Activated T-helper 1 cell treated with anti-CD3 and anti-CD28 coated beads, Interleukin-12 subunit alpha, Interleukin-12 subunit beta, Interleukin-2, Interleukin-4 antibody, amounts not matched to agents 30 ng/mL and 10 ng/mL and 1 ng/mL, durations not matched to agents 14 hours and 24 hours and 36 hours (primary cell): ENCODE measurements at places on chromosomes 12 and 14.

GRCh38 chr12:121784460-121784859, 9.0 kb downstream of the RHOF start:
- DNase-seq: no peak

- no peak for DNase-seq
These were observed 106.0 kb downstream of the BRMS1L start for GRCh38 chr14:35932136-35932535.

DNA sequence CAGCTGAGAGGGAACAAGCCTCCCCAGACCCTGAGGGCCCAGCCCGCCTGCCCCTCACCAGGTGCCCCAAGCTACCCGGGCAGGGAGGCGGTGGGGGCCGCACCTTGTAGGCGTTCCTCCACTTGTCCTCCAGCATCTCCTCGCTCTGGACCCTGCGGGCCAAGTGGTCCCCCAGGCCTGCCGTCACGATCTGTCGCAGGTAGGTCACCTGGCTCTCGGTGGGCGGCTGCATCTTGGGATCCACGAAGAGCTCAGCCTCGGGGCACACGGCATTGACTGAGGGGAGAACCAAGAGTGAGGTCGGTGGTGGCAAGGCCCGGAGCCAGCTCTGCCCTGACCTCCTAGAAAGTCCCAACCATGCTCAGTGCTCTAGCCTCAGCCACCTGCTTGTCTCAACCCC, 36.6 kb downstream of the DHX37 start:
- no peak for DNase-seq

DNA sequence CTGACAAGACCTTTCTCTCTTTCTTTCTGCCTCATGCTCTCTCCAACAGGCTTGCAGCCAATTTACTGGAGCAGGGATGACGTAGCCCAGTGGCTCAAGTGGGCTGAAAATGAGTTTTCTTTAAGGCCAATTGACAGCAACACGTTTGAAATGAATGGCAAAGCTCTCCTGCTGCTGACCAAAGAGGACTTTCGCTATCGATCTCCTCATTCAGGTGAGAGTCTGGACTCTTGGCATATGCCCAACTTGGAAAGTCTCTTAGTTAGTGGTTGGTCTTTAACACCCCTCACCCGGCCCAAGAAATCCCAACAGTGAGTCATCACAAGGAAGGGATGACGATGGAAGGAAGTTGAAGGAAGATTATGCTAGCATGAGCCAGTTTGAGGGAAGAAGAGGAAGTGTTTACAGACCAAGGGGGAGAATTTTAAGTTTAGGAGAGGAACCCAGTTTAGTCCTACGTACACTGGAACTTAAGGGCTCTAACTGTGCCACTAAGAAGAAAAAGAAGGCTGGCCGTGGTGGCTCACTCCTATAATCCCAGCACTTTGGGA, 189.7 kb downstream of the ETV6 start:
- no peak for DNase-seq

- DNase-seq: peak; percentile 49
These were observed 39.1 kb upstream of the INF2 start for GRCh38 chr14:104650057-104650980.

DNA sequence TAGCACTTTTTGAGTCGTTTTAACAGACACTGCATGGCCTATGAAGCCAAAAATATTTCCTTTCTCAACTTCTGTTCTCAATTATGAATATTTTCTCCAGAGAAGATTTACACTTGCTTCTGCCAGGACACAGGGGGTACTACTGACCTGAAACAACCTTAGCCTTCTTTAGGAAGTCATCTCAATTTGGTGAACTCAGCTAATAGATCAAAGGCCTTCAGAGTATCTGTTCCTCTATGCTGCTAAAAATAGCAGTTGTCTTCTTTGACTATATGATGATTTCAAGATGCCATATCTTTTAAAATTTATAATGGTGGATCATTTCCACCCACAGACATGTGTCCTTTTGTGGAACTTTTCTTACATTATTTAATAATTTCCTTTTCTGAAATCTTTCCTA, 14.0 kb upstream of the NDUFA12 start:
- no peak for DNase-seq

- DNase-seq: no peak
These were observed 52.6 kb downstream of the GALC start for GRCh38 chr14:87940382-87940781.

GRCh38 chr12:4809013-4809448, 88.8 kb downstream of the GALNT8 start:
- no peak for DNase-seq

DNA sequence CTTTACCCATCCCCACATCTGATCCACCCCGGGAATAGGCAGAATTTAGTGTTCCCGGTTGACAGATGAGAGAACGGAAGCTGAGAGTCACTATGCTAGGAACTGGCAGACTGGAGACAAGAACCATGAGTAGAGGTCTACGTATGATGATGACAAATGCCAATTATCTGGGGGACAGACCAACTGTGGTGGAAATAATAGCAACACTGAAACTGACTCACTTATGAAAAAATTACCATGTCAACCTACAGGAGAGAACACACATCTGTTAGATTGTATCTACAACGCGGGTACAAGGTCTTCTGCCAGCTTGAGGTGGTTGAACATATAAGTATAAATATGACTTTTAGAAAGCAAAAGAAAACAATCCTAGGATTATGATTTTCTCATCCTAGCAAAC, 15.4 kb upstream of the SELPLG start:
- no peak for DNase-seq

- no peak for DNase-seq
These were observed 44.6 kb upstream of the ANO2 start for GRCh38 chr12:5989621-5990020.

DNA sequence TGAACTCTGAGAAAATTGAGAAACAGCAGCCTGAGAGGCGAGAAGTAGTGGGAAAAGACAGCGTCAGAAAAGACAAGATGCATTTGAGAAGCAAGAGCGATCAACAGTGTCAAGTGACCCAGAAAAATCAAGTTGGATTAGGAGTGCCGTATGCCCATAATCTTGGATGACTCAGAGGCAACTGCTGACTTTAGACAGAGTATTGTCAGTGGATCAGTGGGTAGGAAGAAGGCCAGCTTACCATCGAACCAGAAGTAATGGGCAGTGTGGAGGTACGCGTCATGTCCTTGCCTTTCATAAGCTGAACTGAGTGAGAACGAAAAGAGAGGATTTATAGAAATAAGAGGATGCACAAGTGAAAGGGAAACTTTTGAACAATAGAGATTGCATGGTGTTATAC, 151.0 kb upstream of the NAV3 start:
- no peak for DNase-seq

DNA sequence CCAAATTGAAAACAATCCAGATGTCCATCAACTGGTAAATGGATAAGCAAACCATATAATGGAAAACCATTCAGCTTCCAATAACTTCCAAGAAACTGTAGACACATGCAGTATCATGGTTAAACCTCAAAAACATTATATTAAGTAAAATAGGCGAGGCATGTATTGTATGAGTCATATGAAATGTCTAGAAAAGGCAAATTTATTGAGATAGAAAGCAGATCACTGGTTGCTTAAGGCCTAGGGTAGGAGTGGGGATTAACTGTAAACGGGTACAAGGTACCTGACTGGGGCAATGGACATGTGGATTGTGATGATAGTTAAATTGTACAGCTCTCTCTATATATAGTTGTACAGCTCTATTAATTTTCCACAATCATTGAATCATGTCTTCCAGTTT, 21.3 kb upstream of the PAPLN start:
- DNase-seq: no peak

DNA sequence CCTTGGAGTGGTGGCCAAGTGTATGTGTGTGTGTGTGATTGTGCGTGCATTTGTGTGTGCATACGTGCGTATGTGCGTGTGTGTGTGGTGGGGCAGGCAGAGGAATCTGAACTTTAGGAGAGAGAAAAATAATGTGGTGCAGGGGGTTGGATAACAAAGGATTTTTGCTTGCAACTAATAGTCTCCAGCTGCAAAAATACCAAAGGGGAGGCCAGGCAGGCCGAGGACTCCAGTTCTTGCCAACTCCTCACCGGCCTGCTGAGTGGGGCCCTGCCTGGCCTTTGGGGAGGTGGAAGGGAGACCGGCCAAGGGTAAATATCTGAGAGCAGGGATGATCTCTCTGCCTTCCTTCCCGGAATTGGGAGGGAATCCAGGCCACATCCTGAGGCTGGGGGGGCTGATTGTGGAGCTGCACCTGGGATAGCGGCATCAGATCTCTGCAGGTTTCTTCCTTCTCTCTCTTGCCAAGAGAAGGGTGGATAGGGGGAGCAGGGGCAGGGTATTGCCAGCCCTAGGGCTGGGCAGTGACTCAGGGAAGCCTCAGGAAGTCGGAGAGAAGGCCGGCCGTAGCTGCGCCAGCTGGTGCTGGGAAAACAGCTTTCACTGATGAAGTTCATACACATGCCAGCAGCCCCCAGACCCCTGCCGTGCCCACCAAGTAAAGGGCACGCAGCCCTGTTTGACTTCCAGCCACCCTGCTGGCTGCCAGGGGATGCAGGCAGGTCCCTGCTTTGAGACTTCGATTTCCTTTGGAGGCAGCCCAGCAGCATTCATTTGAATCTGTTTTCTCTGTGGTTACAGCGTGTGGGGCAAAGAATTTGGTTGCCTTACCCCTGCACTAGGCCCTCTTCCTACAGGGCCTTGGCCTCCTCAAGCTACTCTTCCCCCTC, 4.6 kb upstream of the LRP1-AS start:
- DNase-seq: no peak

GRCh38 chr14:67999705-68000384, 180.3 kb downstream of the RAD51B start:
- DNase-seq: no peak

DNA sequence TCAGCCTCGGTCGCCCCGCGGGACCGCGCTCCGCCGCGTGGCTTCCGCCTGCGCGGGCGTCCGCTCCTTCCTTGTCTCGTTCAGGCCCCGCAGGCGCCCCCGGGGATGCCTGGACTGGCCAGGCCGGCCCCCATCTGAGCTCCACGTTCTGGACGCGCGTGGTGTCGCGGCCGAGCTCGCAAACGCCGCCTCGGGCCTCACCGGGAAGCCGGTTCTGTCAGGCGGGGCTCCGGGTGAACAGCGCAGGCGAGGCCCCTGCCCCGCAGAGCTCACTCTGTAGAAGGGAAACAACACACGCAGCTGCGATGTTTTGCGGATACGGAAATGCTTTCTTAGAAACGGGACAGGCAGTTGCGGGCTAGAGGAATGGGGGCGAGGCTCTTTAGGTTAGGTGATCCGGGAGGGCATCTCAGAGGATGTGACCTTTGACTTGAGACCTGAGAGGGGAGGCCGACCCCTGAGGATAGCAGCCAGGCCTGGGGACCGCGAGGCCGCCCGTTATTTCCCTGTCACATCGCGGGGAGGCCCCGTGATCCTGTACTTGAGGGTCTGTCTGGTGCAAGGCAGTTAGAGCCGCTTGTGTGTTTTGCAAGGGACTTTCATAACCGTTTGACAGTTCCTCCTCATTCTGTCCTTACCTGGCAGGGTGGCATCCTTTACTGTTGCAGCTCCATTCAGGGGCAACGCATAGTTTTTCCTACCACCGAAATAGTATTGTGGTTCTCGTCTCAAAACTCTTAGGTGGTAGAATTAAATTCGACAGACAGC, 584 bp downstream of the VRK1 start:
- peak; percentile 37 for DNase-seq

DNA sequence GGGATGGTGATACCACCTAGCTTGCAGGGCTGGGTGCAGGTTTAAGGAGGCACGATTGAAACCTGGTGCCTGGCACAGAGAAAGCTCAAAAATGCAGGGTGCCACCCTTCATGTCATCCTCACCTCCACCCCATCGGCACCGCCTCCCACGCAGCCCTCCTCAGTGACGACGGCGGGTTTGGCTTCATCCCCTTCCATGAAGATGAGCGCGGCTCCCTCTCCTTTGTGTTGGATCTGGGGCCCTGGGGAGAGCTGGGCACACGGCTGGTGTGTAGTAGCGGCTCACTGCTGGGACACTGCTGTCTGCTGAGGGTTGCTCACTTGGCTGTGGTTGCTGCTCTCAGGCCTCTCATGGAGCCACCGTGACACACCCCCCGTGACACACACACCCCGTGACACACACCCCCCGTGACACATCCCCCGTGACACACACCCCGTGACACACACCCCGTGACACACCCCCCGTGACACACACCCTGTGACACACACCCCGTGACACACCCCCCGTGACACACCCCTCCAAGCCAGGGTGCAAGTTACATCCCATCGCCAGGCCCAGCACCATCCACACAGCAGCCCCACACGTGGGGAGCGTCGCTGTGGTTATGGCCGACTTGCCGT, 42.9 kb upstream of the FZD10 start:
- no peak for DNase-seq

DNA sequence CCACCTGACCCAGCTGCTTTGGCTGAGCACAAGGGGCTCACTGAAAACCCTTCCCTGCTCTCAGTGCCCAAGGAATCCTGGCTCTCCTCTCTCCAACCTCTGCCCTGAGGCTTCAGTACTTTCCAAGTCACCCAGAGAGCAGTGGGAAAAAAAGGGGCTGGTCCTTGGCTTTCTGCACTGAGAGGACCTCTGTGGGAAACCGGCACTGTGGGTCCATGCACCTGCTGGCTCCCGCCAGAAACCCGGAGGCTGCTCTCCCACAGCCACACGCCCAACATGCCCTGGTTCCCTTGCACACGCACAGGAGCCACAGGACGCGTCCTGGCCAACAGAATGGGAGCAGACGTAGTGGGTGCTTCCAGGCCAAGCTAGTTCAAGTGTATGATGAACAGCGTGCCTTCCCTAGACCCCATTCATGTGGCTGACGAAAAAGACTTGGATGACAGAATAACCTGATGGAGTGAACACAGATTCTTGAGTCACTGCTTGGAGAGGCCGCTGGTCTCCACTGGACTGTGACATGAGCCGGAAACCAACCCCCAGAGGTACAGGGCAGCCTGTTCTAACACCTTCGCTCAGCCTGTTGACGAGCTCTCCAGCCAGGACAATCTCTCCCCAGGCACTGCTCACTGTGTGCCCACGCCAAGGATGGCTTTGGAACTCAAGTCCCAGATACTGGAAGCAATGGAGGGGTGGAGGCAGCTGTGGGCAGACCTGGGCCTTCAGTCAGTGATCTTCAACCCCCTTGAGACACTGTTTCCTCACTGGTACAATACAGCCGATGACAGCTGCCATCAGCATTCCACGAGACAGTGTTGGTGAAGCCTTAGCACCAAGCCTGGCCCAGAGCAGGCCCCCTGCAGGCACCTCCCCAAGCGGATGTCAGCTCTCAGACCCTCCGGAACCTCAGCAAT, 87.7 kb downstream of the ITPK1 start:
- DNase-seq: no peak

GRCh38 chr12:26469421-26470180, 274.2 kb downstream of the SSPN start:
- no peak for DNase-seq

GRCh38 chr12:119341020-119341419, 6.5 kb downstream of the CCDC60 start:
- no peak for DNase-seq
